Activated T-cell treated with anti-CD3 and anti-CD28 coated beads for 4 hours (primary cell): ENCODE measurements at places on chromosomes 11 and 22.
A peak's percentile ranks its signal among the peaks of the same experiment; 100 is the strongest.

- DNase-seq = no peak
These were observed 94.3 kb downstream of the ETS1 start for GRCh38 chr11:128492903-128493569.

DNA sequence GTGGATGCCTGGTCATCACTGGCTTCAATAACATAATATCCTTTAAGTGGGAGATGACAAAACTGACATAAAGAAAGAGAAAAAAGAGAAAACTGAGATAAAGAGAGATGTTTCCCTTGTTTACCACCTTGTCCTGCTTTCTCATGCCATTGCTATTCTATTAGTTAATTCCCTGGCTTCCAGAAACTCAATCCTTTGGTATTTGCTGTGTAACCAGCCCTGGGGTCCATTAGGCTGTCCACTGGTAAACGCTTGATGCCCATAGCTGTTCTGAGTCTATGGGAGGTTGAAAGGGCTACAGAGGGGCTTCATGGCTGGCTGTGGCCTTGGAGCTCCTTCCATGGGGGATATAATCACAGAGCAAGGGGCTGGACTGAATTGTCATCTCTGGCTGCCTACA lies 243.4 kb upstream of the PLET1 start:
- no peak for DNase-seq

DNA sequence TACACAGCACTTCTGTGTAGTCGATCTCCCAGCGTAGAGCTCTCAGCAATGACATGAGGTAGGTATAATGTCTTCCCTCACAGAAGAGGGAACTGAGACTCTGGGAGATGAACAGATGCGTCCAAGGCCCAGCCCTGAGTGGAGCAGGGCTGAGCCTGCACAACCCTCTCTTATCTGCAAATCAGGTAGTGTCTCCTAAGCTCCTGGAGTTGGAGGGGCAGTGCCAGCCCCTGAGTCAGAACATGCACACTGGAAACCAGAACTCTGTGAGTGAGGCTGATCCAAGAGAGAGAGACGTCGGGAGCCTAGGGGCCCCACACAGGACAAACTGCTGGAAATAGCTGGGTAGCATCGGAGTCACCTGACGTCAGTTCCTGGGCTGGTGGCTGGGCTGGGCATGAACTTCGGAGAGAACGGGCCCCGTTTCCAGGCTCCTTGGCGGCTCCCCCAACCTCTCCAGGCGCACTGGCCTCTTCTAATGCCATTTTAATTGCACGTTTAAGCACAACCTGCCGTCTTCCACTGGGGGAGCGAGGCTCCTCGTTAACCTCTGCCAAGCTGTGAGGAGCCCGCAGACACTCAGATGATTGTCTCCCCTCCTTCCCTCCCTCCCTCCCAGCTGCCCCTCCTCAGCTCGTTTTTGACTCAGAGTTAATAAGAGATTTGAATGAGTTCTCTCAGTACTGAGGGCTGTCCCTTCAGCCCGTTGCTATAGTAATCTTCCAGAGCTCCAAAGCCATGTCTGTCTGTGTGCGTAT lies 191.2 kb upstream of the TBCEL start:
- no peak for DNase-seq

DNA sequence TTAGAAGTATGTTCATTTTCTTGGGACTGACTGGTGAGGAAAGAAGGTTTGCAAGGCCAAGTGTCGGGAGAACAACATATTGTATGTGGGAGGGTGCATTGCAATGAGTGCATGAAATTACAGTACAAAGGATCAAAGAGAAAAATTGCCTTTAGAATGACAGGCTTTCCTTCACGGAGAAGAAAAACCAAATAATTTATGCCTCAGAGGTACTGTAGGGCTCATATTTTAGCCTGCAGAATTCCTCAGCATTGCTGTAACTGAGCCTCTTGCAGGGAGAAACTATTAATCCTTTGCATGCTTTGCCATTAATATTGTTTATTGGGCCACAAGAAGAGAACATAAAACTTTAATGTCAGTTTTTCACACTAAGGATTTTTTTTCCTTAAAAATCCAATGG lies 60.1 kb downstream of the LRRC4C start:
- no peak for DNase-seq

DNA sequence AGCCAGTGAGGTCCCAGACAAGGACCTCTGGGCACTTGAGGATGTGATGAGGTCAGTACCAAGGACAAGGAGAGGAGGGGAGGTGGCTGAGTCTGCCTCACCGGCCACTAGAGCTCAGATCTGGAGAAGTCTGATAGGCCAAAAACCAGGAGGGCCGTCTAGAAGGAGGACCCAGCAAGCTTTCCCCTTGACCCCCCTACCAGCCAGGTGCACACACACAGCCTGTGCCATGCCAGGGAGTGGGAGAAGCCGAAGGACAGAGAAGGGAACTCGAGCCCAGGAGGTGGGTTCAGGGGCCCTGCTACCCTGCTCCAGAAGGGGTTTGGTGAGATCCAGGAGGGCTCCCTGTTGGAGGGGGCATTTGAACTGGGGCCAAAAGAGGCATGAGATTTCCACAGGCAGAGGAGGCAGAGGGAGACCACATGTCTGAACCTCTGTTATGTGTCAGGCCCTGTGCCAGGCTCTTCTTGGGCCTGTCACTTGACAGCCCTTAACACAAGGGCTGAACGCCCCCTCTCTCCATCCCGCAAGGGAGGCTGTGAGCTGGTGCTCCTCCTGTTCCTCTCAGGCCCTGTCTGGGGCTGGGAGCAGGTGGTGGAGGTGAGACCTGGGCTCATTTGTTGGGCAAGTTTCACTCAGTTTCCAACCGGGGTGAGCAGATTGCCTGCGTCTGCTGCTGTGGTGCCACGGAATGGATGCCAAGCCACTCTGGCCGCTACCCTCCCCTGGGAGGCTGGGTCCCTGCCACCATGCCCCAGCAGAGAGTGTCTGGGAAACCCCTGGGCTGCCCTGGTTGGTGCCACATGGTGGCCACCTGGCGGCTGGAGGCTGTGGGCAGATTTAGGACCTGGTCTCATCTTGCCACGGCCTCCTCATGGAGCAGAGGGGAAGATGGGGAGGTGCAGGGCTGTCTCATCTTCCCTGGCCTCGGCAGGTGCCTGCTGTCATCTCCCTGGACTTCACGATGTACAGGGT lies 65.2 kb downstream of the MPPED1 start:
- no peak for DNase-seq

- no peak for DNase-seq
These were observed 5.2 kb upstream of the LIF start for GRCh38 chr22:30251711-30252110.

DNA sequence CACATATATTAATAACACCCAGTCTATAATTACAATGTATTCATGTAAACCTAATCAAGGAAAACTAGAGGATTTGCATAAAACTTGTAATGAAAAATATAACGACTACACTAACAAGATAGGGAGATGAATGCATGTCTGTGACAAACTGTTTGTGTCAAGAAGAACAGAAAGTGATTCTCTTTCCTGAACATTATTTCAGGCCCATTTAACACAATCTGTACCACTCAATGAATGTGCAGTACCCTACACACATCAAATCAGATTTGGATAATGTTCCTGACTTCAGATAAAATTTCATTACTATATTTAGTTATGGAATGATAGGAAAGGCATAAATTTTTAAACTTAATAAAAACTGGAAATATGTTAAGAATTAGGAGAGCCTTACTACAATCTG lies 93.1 kb downstream of the CADM1 start:
- DNase-seq = no peak

GRCh38 chr11:24661331-24661730 lies 164.5 kb downstream of the LUZP2 start:
- no peak for DNase-seq

GRCh38 chr11:12789596-12790215 lies 115.5 kb downstream of the TEAD1 start:
- no peak for DNase-seq

- DNase-seq = no peak
These were observed 14.7 kb upstream of the TAB1 start for GRCh38 chr22:39384750-39385480.

DNA sequence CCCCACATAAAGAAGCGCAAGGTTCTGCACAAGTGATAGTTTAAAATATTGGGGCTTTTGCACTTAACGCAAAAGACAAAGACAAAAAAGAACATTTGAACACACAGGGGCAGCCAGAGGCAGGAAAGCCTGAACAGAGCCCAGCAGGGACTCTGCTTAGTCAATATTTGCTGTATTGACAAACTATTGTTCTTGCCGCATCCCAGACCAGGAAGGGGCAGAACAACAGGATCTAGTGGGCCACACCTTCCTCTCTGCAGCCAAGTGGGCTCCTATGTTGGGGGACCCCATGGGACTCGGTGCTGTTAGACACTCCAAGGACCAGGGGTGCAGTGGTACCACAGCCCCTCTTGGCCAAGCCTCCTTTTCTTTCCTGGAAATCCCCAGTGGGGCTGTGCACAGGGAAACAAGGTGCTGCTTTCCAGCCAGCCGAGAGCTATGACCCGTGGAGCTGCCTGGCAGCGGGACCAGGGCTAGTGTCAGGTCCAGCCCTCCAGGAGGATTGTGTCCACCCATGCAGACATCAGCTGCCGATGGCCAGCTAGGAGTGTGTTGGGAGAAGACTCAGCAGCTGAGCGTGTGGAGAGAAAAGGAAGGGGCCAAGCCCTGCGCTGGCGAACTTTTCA lies 43.3 kb upstream of the ANO1 start:
- no peak for DNase-seq

DNA sequence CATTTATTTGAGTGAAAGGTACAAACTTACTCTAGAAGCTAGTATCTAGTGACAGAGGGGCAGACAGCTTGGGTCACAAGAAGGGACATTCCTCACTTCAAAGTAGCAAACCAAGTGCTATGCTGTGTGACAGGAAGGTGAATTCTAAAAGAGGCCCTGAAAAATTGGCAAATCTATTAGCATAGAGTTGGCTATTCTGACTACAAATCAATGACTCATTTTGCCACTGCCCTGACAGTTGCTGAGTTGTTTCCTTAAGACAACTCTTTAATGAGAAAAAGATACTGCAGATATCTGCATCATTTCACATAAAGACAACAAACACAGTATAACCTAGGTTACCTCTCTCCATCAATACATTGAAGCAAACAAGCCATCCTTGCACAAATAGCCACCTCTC lies 524.0 kb upstream of the LRRC4C start:
- DNase-seq = no peak

GRCh38 chr11:109970516-109971183 lies 122.5 kb upstream of the ZC3H12C start:
- DNase-seq = no peak

DNA sequence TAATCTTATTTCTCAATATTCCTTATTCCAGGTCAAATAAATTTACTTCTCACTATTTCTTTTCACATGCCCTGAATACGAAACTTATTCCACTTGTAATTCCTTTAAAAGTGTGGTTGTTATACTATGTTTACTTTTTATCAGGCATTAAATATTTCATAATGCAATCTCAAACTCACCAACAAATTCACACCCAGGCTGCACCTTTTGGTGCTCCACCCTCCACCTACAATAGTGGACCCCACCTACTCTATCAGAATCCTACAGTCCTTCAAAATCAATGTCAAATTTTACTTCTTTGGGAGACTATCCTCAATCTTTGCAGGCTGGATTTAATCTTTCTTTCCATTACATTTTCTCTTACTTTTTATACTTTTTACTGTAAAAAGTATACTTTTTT lies 65.9 kb upstream of the MTMR2 start:
- DNase-seq = no peak

- no peak for DNase-seq
These were observed 129.1 kb upstream of the NCAM1 start for GRCh38 chr11:112831969-112832766.

DNA sequence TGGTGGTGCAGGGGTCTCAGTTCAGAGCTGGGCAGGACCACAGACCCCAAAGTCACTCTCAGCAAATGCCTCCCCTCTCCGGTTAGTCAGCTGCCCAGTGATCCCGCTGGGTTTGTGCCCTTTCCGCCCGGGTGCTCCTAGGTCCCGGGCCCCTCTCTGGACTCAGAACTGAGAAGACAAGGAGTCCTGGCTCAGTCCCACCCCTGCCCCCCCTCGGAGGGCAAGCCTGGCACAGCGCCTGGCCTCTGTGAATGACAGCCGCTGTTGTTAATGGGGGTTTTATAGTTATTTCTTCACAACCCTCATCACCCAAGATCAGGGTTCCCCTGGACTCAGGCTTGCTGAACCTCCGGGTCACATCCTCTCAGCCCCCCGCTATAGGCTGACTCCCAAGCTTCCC lies 47.6 kb downstream of the ELFN2 start:
- no peak for DNase-seq

DNA sequence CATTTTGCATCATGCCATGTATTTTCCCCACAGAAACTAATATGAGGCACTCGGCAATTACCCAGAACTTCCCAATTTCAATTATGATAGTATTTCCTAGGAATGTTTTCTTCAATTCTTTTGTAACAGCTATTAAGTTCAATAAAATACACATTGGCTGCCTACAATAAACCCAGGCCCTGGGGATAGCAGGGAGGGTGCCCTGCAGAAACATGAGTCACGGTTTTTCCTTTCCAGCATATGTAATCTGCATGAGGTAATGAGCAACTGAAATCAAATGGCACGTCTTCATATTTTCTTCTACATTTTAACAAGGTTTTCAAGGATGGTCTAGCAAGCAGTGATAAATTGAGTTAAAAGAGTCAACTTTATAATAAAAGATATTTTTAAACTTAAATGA lies 32.0 kb downstream of the GUCY1A2 start:
- DNase-seq = no peak

DNA sequence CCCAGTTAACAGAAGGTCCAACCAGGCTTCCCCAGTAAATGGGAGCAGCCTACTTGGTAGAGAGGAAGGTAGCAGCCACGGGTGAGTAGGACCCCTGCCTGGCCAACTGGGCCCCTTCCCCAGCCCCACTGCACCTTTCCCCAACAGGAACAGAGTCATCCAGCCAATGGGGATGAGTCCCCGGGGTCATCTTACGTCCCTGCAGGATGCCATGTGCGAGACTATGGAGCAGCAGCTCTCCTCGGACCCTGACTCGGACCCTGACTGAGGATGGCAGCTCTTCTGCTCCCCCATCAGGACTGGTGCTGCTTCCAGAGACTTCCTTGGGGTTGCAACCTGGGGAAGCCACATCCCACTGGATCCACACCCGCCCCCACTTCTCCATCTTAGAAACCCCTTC lies 6.6 kb downstream of the RIC8A start:
- DNase-seq = no peak

- DNase-seq = peak; percentile 54
These were observed 912 bp downstream of the PTPRCAP start for GRCh38 chr11:67436459-67437081.
